Effector CD4-positive, alpha-beta T cell (primary cell): ENCODE measurements at places on chromosomes 7 and 10.

DNA sequence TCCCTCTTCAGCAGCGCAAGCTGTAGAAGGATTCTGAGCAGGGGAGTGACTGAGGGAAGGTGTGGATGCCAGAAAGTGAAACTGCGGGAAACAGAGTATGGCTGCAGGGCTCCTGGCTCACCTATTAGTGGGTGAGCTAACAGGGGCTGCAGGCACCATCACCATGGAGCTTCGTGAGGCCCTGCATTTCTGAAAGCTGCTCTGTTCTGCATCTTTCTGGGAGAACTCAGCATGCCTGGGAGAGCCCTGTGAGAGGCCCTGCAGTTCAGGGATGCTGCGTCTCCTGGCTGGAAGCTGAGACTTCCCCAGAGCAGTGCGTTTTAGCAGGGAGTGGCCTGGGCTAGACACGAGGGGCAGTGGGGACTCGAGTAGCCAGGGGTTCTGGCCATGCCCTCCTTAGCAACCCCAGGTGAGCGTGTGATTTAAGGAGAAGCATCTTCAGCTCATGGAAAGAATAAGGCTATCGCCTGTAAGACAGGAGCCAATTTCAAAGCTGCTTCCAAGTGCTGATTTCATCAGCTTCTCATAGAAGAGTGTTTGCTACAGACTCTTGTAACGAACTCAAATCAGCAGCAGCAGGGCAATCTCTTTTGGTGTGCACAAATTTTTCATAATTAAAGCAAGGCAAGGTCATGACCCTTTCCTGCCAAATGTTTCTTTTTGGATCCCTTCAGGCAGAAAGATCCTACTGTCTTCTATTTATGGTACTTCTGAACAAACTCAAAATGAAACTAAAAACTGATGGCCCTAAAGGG is 293.6 kb upstream of the ZNF32 start:
- no peak for DNase-seq

DNA sequence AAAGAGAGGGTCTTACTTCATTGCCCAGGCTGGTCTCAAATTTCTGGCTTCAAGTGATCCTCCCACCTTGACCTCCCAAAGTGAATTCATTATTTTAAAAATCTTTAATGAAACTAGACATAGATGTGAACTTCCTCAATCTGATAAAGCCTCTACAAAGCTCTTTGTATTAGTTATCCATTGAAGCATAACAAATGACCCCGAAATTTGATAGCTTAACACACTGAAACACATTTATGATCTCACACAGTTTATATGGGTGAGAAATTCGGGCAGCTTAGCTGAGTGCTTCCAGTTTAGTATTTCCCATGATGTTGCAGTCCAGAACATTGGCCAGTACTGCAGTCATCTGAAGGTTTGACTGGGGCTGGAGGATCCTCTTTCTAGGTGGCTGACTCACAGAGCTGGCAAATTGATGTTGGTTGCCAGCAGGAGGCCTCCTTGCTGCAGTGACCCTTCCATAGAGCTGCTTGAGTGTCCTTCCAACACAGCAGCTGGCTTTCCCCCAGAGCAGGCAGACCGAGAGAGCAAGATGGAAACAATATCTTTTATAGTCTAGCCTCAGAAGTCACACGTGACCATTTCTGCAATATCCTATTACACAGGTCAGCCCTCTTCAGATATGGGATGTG is 16.6 kb upstream of the WNT8B start:
- no peak for DNase-seq

DNA sequence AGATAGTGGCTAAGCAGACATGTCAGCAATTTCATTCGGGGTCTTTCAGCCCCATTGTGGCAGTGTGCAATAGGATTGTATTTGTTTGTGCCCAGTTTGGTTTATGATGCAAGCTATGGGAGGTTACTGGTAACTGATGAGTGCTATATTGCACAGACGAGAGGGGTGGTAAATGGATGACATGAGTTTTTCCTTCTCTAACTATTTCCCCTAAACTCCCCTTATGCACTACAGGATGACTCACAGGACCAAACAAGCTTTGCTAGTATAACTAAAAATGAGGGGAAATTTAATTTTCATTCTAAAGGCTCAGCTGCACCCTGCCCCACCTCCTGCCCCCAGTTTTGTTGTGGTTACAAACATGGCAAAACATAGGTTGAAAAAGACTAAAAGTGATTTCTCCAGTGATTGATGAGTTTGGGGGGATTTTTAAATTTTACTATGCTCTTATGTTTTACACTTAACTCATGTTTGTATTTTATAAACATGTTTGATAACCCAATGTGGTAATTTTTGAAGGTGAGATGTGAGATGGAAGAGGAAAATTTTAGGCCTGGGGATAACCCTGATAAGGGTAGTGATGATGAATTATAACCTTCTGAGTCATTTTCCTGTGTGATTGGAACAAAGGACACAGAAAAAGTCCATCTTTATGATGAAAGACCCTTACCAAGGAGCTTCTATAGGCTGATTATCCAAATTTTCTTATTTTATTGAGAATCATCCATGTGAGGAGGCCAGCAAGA is 60.8 kb upstream of the NAMPT start:
- no peak for DNase-seq

DNA sequence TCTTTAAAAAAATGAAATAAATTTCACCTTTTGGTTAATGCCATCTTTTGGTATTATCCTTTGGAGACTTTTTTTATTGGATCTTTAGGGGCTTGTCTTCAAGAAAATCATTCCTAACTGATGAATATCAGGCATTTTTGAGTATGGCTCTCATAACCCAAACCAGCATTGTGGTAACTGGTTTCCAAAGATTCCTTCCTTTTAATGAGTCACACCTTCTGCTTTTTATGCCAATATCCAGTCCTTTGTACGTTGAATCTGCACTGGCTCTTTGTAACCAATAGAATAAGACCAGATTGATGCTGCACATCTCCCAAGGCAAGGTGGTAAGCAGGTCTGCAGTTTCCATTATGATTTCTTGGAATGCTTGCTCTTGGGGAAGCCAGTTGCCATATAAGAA is 89.1 kb downstream of the GPR158 start:
- DNase-seq: no peak

DNA sequence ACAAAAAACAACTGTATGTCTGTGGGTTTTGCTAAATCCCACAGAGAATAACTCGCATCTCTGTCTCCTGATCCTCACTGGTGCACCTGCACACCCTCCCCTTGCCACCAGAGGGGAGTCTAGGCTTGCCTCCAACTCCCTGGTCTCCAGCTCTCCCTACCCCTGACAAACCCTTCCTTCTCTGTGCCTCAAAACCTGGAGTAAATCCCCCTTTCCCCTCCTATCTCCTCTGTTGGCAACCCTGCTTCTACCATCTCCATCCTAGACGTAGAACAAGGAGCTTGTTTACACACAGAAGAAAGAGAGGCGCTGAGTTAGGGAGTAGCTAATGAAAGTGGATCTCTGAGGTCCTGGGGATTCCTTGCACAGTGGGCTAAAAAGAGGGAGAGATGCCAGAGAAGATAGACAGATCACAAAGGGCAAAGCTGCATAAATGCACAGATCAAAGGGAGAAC is 6.0 kb downstream of the MBLAC1 start:
- DNase-seq: peak; percentile 51

DNA sequence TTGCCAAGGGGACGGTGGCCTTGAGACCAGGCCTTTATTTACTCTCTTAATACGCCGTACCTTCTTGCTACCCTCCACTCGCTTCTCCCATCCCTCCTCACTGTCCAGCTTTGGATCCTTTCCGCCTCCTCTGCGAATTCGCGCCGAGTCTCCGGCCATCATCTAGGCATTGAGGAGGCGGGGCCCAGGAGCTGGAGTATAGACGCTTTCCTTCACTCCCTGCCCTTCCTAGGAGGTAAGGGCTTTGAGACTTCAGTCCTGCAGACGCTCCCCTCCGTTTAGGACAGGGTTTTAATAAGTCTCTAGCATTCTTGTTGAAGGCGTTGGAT is 538 bp downstream of the TFAM start:
- DNase-seq: no peak

- DNase-seq: no peak
Measured at GRCh38 chr10:16832351-16833080, 15.3 kb upstream of the RSU1 start.

DNA sequence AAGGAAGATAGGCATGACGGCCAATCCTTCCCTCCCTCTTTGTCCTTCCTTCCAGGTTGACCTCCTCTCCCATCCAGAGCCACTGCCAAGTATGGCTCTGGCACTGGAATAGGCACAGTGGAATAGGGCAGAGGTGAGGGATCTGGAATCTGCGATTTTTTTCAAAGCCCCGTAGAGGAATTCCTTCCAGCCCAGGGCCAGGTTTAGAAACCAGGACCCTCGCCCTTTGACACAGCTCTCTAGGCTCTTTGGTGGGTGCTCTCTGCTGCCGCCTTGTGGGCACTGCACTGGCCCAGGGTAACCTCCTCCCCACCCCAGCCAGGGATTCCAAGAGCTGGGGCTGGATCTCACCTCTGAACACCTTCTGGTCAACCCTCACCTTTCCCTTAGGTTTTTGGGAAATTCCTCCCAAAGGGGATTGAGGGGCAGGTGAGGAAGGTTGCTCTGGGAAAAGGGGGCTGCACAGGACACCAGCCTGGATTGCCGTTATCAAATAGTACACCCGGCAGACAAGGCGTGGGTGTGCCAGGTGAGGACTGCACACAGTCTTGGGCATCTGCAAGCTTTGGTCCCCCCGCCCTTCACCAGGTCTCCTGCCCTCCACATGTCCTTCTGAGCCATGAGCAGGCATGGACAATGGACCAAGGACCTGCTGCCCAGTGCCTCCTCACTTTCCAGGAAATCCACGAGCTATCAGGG is 22.8 kb downstream of the C10orf105 start:
- peak; percentile 52 for DNase-seq

GRCh38 chr7:45032421-45032820 is 32.4 kb downstream of the CCM2 start:
- DNase-seq: no peak

GRCh38 chr7:149838992-149839408 is 825 bp downstream of the ZNF862 start:
- DNase-seq: no peak

DNA sequence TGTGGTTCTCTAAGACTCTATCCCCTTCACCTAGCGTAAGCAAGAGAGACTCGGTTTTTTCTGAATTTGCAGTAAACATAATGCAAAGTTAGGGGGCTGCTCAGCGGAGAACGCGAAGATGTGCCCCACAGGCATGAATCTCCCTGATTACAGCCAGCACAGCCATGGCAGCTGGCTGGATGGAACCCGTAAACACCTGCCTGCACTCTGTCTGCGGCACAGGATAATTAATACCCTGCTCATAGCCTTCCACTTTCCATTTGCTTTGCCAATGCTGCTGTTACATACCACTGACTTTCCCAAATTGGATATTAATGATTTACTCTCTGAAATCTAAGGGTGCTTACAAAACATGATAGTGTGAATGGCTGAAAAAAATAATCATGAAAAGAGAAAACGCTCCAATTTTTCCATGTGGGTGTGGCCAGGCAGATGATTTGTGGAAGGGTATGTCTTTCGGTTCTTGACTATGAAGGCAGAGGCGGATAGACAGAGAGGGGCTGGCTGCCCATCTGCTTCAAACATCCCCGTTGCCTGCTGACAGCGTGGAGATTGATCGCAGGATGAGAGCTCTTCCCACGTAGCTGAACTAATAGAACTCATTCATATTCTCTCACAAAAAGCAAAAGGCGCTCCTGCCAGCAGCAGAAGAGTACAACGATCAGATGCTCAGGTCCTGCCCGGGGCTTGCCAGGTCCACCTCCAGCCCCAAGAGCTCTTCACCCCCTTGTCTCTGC is 193.2 kb upstream of the GHITM start:
- DNase-seq: no peak

DNA sequence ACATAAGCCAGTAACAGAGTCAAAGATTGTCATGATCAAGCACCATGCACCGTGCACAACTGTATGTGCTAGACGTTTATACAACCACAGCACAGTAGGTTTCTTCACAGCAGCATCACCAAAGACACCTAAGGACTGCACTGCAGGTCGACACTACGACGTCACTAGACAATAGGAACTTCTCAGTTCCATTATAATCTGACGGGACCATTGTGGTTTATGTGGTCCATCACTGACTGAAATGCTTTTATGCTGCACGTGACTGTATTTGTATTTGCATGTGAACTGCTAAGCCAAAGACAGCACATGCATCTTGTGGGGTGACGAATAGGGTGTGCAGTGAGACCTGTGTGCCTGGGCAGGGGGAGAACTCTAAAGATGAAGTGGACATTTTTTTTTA is 164.9 kb downstream of the PARD3 start:
- no peak for DNase-seq

DNA sequence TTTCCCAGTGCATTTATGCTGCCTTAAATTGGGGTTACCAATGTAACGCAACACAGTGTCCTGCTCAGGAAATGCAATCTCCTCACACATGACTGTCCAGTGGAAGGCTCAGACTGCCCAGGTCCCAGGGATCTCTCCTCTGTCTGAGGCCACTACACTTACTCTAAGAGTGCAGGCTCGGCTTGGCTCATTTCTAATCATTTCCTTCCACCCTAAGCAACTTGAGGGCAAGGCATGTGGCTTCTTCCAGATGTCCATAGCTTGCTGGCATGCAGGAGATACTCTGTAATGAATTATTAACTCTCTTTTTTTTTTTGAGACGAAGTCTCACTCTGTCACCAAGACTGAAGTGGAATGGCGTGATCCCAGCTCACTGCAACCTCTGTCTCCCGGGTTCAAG is 23.7 kb downstream of the PLAC9 start:
- no peak for DNase-seq

DNA sequence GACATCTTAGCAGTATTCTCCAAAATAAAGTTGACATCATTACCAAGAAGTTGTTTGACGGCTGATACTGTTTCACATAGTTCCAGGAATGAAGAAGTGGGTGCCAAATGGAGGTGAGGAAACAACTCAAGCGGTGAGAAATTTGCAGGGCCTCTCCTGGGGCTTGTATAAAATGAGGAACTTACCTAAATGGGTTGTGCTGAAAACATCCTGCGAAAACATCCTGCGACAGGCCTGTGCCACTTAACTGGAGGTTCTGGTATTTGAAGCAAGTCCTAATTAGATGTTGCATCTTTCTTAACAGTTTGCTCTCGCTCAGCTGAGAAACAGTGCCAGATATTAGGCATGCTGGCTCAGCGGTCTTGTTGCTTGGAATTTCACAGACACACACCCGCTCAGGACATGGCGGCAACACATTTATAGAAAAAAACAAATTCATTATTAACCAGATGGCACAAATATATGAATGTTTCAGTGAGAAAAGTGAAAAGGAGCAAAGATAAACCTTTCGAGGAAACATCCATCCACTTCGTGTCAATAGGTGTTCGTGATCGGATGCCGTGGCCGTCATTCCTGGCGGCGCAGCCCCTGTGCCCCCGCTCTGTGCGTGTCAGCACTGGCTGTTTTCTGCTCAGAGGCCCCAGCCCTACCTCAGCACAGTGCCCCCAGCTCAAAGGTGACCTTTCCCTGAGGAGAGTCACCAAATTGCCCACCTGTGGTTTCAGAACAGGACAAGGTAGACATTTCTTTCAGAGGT is 48.1 kb downstream of the CDC123 start:
- no peak for DNase-seq
